Activated CD4-positive, alpha-beta T cell treated with anti-CD3 and anti-CD28 coated beads for 4 hours (primary cell): ENCODE measurements at places on chromosomes 12 and 14.
A peak's percentile ranks its signal among the peaks of the same experiment; 100 is the strongest.

- DNase-seq, result no peak
These were observed 40.9 kb upstream of the FRMD6 start for GRCh38 chr14:51610771-51611170.

DNA sequence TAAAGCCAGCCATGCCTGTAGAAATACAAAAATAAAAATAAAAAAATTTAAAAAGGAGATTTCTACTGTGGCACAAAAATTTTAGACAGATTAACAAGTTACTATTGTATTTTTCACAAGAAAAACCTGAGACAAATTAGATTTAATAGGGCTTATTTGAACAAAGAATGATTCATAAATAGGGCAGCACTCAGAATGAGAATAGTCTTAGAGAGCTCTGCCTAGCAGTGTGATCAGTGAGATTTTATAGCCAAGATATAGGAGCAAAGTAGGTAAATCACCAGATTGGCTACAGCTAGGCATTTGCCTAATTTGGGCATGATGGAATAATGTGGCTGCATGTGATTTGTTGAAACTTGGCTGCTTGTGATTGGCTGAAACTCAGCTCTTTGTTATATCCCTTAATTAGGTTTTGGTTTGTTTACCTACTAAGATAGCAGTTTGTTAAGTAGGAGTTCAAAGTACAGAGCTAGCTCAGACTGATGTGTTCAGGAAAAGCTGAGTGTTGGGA is 279.7 kb upstream of the TMTC1 start:
- no peak for DNase-seq

GRCh38 chr14:104477666-104478380 is 101.7 kb upstream of the C14orf180 start:
- no peak for DNase-seq

GRCh38 chr14:59098377-59098776 is 90.1 kb upstream of the DAAM1 start:
- DNase-seq, result no peak

DNA sequence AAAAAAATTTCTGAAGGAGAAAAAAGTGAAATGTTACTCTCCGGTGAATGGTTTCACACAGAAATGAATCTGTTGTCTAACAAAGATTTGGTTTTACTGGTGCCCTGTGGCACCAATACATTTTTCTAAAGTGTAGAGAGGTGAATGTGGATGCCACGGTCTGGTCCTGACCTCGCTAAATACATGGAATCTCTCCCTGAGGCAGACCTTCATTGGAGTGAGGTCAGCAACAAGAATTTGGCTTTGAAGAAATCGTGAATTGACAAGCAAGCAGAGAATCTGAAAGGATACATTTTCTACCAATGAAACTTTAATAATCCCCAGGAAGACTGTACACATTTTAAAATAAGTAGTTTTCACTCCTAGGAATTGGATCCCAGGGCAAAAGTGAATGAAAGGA is 81.2 kb upstream of the OTOGL start:
- no peak for DNase-seq

GRCh38 chr12:7207866-7208625 is 18.6 kb downstream of the PEX5 start:
- DNase-seq, result no peak

GRCh38 chr14:101323111-101323510 is 238.2 kb upstream of the DIO3 start:
- DNase-seq, result no peak

- DNase-seq, result peak; percentile 45
These were observed 13.9 kb downstream of the MFAP5 start for GRCh38 chr12:8648576-8649205.

GRCh38 chr14:90447720-90448497 is 51.1 kb downstream of the CALM1 start:
- no peak for DNase-seq
